ENCODE measurements at places on chromosomes 5 and 9.

- no peak for DNase-seq
These were observed 71.4 kb upstream of the SPTLC1 start for GRCh38 chr9:92186631-92187030.

- DNase-seq = no peak
These were observed 258.0 kb upstream of the CLINT1 start for GRCh38 chr5:158116965-158117364.

DNA sequence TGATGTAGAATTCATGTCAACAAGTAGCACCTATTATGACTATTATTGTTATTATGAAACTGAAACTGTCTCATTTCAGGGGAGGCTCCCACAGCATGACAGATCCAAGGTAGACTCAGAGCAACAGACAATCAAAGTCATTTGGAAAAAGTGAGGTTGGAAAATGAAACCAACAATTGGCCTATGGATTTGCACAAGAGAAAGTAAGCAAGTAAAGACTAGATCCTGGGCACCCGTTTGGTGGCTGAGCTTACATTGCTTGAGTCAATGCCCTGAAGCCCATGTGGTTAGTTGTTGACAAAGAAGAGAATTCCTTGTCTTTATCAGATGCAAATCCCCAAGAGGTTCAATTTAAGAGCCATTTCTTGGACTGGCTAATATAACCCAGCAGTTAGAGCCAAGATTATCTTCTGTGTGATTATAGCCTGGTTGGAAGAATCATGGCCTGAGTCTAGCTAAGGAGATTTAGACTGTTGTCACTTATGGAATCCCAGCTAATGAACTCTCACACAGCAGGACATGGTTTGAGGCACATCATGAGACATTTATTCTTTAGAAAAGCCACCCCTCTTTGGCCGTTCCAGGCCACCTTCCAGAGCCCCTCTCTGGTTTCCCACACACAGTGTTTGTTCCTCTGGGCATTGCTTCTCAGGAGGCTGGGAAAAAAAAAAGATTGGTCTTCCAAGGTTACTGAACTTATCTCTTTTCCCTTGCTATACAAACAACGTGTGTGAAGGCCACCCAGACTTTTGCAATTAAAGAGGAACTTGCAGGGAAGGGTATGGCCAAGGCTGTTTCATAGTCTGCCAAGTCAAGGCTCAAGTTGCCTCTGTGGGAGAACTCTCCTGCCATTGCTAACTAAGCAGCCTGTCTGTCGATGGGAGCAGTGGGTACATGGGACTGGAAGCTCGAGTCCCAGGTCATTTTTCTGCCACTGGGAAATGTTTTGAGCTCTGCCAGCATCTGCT is 399.5 kb downstream of the ENC1 start:
- peak; percentile 67 for DNase-seq

- no peak for DNase-seq
These were observed 32.7 kb upstream of the TXNDC8 start for GRCh38 chr9:110370315-110370714.

DNA sequence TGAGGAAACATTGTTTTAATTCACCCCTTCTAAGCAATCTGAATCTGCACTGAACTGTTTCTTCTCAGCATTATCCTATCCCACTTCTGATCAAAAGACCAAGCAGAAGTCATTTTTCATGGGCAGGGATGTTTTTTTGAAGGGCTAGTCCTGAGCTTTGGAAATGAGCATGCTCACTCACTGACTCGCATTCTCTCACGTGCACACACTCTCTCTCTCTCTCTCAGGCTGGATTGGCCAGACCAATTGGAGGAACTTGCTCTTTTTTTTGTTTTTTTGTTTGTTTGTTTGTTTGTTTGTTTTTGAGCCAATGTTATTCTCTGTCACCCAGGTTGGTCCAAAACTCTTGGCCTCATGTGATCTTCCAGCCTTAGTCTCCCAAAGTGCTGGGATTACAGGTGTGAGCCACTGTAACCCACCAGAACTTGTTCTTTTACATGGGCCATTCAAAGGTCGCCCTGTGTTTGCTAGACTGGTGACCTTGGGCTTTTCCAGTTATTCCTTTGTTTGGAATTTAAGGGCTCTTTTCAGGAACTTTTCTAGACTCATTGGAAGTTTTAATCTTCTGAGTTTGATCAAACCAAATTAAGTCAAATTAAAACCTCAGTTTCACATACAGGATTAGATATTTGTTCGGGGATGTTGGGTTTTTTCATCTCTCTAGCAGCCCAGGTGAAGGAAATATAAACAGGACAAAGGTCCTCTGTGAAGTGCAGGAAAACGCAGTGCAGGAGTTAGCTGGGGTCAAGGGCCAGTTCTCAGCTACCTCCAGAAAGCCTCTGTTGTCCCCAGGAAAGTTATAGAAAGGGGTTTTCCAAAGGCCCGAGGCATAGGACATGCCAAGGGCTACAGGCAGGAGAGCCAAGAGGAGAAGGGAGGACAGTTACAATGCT is 13.1 kb downstream of the FAXDC2 start:
- no peak for DNase-seq

GRCh38 chr9:113504725-113505590 is 41.4 kb downstream of the RGS3 start:
- no peak for DNase-seq

DNA sequence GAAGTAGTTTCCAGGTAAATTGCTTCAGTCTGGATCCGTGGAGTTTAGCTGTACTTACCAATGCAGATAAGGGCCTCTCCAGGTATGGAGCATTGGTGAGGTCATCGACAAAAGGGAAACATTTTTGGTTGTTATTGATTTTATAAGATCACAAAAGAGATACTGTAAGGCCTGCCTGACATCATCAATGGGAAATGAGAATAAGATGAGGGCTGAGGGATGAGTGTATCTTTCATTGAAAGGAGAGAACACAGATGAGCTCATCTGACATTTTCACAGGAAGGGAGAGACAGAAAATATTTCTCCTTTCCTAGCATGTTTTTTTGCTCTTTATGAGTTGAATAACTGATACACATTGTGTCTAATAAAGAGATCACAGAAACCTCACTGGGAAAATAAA is 233.6 kb downstream of the SAXO1 start:
- no peak for DNase-seq

GRCh38 chr5:5483880-5484598 is 61.6 kb downstream of the ICE1 start:
- DNase-seq = no peak

DNA sequence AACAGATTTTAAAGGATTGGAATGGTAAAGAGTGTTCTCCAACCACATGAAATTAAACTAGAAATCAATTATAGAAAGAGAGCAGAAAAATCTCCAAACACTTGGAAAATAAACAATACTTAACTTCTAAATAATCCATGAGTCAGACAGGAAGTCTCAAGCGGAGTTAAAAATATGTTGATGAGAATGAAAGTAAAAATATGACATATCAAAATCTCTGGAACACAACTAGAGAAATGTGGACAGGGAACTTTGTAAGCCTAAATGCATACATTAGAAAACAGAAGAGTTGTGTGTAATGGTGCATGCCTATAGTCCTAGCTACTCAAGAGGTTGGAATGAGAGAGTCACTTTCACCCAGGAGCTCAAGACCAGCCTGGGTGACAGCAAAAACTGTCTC is 47.9 kb upstream of the ZNF618 start:
- no peak for DNase-seq

- DNase-seq = no peak
These were observed 4.4 kb downstream of the NDST1 start for GRCh38 chr5:150512368-150512747.

- no peak for DNase-seq
These were observed 25.9 kb downstream of the ZDHHC11B start for GRCh38 chr5:758698-759053.

DNA sequence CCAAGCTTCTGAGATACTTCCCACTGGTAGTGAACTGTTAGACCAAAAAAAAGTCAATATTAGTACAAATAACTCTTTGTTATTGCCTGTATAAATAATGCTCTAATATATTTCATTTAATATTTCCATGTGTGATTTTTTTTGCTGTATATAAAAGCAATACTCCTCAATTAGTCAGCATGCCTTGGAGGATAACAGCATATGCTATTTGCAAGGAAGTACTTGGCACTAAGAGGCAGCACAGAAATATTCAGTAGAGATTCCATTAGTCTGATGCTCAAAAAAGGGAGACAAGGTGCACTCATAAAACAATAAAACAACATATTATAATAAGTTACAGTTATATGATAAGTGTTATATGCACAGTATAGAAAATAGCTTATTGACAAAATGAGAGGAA is 296.6 kb upstream of the MPDZ start:
- no peak for DNase-seq

- DNase-seq = no peak
These were observed 25.8 kb downstream of the DIRAS2 start for GRCh38 chr9:90616806-90617205.

- no peak for DNase-seq
These were observed 280.5 kb upstream of the IRX4 start for GRCh38 chr5:2163060-2163856.

DNA sequence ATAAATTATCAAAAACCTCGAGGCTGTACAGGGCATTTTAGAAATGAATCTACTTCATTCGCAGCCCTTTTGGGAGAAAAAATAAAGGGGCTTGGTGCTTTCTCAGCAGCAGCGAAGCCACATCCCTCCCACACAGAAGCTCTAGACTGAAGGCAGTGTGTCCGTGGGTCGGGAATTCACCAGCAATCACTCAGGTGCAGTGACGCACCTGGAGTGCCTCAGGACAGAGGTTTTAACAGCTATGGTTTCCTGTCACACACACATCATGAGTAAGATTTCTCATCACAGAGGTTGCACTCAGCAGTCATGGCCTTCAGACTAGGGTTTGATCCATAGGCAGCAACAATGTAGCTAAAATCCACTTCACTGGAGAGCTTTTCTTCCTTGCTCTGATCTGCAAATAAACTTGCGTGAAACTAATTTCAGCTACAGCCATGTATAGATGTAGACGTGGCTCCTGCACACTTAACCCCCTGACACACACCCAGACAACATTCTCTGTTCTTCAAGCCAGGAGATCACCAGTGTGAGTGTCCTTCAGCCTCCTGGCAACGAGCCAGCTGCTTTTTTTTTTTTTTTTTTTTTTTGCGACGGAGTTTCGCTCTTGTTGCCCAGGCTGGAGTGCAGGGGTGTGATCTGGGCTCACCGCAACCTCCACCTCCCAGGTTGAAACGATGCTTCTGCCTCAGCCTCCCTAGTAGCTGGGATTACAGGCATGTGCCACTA is 34.8 kb downstream of the DYNC2I2 start:
- DNase-seq = no peak

DNA sequence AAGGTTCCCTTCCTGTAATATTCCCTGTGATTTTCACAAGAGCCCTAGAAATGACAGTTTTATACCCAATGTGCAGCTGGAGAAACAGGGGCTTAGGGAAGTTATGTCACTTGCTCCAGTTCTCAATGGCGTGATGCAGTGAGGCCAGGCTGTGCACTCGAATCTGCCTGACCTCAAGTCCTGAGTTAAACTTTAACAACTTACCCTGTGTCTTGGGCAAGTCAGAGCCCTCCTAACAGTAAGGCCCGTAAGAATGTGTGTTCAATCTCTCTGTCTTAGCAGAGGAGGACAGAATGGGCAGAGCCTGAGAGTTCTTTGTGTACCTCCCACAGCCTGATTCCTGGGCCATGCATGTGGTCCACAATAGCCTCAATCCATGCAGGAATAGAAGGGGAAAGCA is 181.1 kb downstream of the TRIM32 start:
- DNase-seq = no peak

DNA sequence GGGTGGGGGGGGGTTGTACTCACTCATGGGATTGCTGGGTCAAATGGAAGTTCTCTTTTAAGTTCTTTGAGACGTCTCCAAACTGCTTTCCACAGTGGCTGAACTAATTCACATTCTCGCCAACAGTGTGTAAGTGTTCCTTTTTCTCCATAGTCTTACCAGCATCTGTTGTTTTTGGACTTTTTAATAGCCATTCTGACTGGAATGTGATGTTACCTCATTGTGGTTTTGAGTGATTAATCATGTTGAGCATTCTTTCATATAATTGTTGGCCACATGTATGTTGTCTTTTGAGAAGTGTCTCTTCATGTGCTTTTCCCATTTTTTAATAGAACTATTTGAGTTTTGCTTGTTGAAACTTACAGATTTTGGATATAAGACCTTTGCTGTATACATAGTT is 94.9 kb upstream of the PLPPR1 start:
- no peak for DNase-seq

- DNase-seq = no peak
These were observed 6.2 kb downstream of the TERT start for GRCh38 chr5:1288439-1289335.

DNA sequence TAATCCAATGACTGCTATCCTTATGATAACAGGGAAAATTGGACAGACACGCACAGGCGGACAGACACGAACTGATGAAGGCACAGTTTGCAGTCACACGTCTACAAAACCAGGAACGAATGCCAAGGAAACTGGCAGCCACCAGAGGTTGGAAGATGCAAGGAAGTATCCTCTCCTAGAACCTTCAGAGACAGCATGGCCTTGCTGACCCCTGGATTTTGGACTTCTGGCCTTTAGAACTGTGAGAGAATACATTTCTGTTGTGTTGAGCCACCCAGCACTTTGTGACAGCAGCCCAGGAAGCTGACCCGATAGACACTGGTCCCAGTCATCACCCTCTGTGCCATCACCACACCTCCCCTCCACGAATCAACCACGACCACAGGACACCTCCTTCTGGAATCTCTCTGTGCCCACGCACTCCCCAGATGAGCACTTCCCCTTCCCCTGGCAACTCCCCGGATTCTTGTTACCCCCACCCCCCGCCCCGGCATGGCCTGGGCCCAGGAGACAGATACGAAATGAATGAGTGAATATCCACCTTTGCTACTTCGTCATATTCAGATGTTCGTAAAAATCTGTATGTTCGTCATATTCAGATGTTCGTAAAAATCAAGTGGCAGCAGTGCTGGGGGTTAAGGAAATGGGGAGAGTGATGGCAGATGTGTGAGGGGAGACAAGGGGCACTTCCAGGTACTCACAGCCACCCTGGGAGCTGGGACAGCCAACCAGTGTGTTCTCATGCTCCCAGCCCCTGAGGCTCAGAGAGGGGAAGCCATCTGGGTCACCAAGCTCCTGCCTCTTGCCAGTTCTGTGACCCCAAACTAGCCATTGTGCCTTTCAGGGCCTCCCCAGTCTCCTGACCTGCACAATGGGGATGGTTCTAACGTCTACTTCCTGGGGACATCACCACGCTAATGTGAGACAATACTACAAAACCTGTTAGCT is 18.5 kb downstream of the GBGT1 start:
- peak; percentile 57 for DNase-seq

- no peak for DNase-seq
These were observed 40.0 kb downstream of the PSD2 start for GRCh38 chr5:139835656-139836055.

- DNase-seq = no peak
These were observed 3.5 kb upstream of the PLAA start for GRCh38 chr9:26950521-26950920.

GRCh38 chr5:17882760-17883488 is 248.7 kb downstream of the TAF11L14 start:
- no peak for DNase-seq
